ENCODE measurements at places on chromosomes 2 and 18.

DNA sequence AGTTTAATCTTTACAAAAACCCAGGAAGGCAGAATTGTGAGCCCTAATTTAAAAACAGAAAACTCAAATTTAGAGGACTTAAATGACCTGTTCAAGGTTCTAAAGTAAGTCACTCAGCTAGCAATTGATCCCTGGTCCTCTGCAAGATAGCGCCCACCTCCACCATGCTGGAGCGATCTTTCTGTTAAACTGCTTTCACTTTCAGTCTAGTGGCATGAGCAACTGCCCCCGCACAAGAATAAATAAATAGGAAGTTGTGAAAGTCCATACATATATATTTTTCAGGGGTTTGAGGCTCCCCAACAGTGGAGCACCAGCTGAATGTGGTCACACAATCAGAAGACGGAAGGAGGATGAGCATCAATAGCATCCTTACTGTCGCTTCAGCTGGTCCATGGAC, 217.9 kb downstream of the NAPG start:
- DNase-seq: no peak

- DNase-seq: no peak
Measured at GRCh38 chr2:126990200-126990599, 91.5 kb downstream of the TEX51 start.

- no peak for DNase-seq
Measured at GRCh38 chr2:15348636-15349035, 212.5 kb downstream of the NBAS start.

DNA sequence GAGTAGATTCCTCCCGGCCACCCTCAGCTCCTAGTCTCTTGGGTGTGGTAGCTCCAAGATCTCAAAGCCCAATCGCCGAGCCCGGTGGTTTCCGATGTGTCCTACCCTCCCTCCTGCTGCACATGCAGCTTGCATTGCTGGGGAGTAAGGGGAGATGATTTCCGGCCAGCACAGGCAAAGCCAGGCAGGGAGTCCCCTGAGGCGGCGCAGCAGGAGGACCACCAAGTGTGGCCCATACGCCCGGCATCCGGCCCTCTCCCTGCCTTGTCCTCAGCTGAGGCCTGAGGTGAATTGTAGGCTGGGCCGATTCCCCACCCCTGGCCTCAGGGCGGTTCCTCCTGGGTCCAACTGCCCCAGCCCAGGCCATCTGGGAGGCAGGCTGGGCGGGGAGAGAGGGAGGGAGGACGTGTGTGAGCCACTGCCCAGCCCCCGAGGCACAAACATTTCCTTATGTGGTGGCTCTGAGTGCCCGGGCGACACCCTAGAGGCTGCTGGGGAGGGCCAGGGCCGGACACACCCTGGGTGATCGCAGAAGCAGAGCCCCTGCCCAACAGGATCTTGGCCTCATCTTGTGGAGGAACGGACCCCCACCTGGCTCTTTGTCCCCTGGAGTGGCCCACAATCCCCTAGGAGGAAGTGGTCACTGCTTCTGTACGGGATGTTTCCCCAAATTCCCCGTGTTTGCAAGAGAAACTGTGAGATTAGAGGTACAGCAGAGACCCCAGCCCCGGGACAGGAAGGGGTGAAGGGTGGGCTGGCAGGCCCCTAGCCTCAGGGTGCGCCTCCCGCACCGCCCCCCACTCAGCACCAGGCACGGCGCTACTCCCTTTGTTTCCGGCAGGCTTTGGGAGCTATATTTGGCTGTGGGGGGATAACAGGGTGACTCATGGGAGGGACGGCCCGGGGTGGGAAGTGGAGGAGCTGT, 41.9 kb upstream of the PTMA start:
- no peak for DNase-seq

DNA sequence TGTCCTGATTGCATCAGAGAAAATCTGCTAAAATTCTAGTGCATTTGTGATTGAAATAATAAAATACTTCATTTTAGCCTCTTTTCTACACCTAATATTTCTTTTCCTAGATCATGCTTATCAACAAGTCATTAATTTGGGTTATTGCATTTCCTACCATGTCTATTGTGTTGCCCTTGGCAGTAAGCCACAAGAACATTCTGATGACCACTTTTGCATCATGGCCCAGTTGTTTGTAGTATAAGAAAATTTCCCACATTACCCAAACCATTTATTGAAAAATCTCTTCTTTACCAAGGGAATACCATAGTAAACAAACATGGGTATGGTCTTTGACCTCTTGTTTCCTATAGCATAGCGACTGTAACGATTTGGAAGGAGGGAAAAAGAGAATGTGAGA, 76.3 kb downstream of the R3HDM1 start:
- no peak for DNase-seq

- DNase-seq: no peak
Measured at GRCh38 chr2:64212801-64213321, 68.6 kb upstream of the PELI1 start.

- DNase-seq: no peak
Measured at GRCh38 chr2:71340176-71340575, 8.6 kb downstream of the ZNF638 start.

DNA sequence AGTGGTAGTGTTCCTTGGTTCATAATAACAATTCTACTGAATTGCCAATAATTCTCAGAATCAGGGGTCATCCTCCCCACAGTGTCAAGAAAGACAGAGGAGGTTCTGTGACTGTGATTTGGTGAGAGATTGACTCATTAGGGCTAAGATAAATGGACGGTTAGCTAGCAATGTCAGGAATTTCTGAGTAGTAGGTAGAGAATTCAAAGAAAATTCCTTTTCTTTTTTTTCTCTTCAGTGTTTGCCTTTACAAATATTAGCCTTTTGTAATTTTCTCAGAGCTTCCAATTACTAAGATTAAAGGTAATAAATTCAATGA, 16.8 kb upstream of the CRIM1 start:
- no peak for DNase-seq

GRCh38 chr2:74020702-74021406, 36.1 kb downstream of the TET3 start:
- no peak for DNase-seq

GRCh38 chr18:51503351-51503750, 305.9 kb upstream of the MEX3C start:
- DNase-seq: no peak

GRCh38 chr2:66577321-66578053, 142.6 kb downstream of the MEIS1 start:
- DNase-seq: no peak

- DNase-seq: no peak
Measured at GRCh38 chr2:83971547-83971946, 487.5 kb downstream of the SUCLG1 start.

DNA sequence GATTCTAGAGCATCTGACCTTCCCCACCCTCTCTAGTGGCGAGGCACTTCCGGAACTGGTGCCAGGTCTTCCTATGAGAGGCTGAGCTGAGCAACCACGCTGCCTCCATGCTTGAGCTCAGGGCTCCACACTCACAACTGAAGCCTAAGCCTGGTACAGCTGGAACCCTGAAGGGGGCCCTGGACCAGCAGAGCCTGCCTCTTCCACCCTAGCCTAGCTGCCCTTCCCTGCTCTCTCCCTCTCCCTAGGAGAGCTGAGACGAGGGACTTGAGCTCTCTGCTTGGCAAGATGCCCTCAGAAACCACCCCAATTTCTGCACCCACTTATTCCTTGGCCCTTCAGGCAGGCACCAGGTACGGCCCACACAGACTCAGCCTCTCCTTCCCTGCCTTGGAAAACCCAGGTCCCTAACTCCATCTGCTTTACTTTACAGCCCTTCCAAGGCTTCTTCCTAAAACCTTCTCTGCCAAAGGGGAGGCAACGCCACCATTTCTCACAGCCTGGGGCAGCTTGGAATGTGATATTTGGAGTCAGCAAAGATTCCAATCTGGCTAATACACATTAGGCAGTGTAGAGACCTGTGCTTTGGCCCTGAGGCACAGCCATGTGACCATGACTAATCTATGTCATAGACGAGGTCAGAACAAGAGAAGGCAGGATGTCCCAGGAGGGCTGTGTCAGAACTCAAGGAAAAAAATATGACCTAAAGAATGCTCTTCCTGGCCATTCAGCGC, 18.8 kb downstream of the COX7A2L start:
- DNase-seq: no peak

DNA sequence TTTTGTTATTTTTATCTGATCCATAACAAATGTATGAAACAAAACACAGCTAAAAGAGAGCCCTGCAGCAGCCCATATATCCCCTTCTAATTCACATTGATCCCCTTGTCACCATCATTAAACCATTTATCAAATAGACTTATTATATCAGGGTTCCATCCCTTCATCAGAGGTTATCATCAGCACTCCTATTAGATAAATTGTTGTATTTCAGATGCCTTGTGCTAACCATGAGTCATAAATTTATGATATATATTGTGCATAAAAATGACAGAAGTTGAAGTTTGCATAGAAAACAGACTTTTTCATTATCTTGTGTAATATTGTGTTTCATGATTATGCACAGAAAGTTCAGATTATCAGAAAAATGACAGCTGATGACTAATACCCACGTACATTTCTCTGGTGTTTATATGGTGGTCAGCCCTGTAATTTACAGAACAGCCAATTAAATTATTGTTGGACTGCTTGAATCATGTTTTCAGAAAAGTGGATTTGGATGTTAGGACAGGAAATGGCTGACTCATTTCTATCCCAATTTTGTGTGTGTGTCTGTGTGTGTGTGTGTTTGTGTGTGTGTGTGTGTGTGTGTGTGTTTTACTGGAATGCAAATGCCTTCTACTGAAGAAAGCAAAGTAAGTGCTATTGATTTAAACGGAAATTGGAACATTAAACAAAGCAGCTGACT, 80.9 kb downstream of the PPP1R1C start:
- no peak for DNase-seq

GRCh38 chr18:41972067-41972925, 17.3 kb downstream of the PIK3C3 start:
- DNase-seq: no peak

GRCh38 chr2:106857882-106858478, 28.0 kb downstream of the ST6GAL2 start:
- DNase-seq: no peak

DNA sequence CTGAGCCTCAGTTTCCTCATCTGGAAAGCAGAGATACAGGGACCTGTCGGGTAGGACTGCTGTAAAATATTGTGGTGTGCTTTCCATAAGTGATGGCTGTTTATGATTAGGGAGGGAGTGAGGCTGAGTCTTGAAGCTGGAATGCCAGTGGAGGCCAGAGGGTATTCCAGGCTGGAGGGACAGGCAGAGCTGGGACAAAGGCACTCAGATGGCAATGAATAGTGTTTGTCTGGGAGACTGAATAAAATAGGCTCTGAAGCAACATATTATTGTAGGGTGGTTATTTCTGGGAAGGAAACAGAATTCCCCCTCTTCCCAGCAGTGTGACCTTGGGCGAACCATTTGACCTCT, 120.7 kb downstream of the INHBB start:
- no peak for DNase-seq

GRCh38 chr2:114543236-114543766, 100.9 kb downstream of the DPP10 start:
- DNase-seq: no peak

DNA sequence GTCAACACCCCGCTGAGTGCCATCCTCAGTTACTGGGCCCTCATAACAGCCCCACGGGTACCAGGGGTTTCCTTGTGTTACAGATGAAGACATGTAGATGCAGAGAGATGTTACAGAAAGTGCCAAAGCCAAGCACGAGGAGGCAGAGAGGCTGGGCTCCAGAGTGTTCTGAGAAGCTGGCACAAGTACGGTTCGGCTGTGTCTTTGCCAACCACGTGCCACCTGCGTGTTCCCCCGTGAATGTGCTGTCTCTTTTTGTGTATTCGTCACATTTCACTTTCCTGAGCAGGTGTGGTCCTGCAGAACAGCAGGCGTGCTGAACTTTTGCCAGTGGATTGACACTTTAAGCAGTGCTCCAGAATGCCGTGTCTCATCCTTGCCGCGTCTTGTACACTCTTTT, 124.6 kb downstream of the NCK2 start:
- DNase-seq: no peak

- DNase-seq: no peak
Measured at GRCh38 chr18:2134364-2134763, 436.9 kb downstream of the METTL4 start.

DNA sequence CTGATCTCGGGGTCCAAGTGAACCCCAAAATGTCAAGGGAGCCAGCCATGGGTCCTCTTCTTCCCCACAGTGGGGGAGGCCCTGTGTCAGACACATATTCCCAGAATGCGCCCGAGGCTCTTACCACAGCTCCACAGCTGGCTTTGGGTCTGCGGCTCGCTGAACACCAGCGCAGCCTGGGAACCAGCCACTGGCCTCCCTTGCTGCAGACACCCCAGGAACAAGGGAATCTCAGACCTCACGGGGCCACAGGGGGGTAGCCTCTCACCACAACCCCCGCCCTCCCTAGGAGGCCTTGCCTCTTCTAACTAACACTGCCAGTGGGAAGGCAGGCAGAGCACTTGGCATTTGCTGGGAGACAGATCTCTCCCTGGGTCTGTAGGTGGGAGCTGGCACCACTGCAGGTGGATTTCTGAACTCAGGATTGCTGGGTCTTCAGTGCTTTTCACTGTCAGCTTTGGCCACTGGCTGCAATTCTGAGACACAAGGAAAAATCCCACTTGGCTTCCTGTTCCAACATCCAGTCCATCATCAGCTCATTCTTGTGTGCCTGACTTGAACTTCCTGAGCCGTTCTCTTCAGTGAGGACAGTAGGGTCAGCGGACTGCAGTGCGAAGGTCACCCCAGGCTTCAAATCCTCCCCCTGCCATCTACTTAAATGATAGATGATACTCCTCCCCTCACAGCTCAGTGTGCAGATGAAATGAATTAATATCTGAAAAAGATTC, 128.7 kb downstream of the CAPN13 start:
- no peak for DNase-seq

- no peak for DNase-seq
Measured at GRCh38 chr2:67039517-67040103, 357.5 kb upstream of the ETAA1 start.

DNA sequence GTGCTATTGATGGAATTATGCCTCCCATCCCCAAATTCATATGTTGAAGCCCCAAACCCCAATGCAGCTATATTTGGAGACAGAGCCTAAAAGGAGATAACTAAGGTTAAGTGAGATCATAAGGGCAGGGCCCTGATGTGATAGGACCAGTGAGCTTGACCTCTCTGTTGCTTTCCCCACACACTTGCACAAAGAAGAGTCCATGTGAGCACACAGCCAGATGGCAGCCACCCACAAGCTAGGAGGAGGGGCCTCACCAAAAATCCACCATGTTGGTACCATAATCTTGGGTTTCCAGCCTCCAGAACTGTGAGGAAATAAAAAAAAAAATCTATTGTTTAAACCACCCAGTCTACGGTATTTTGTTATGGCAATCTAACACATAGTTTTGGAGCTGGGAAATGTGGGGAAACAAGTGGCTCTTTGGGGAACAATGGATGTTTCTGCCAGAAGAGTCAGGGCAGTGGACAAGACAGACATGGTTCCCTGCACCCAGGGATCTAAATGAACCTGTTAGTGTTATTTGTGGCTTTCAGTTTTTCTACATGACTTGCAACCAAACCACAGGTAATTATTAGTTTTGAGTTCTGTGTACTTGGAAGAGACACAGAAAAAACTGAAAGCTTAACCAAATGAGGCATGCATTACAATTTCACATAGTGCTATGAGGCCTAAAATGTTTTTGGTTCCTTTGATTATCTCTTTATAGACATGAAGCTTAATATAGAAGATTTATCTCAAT, 259.1 kb downstream of the LTBP1 start:
- no peak for DNase-seq
